Peyer's patch (tissue), 4 donors: ENCODE measurements at places on chromosomes 2 and 18. TPM values are rescaled to one million over a fixed set of nuclear protein-coding genes. Genes with fewer than 3 reads are reported as not detected.

DNA sequence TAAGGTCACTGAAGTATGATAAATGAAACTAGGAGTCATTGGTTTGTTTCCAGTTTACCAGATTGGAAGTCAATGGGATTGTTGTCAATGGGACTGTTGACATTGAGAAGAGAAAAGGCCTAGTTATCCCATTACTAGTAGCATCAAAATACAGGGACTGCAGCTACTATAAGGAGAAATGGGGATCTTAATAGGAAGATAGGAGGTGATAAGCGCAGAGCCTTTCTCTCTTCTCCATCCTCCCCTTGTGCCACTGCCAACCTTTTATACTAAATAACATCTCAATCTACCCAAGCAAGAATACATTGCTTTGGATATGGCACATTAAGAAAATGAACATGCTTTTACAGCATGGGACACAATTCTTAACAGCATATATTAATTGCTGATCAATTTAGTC is 10.5 kb upstream of the BBS5 start:
- no peaks in the 10 kb centered on the region for H3K27me3 ChIP-seq
- H3K36me3 ChIP-seq, result no peaks in the 10 kb centered on the region
- DNase-seq, result no peak
- H3K4me3 ChIP-seq, result no peak overlapping the region
- H3K4me1 ChIP-seq, result no peaks in the 10 kb centered on the region
- H3K27ac ChIP-seq, result no peak overlapping the region

DNA sequence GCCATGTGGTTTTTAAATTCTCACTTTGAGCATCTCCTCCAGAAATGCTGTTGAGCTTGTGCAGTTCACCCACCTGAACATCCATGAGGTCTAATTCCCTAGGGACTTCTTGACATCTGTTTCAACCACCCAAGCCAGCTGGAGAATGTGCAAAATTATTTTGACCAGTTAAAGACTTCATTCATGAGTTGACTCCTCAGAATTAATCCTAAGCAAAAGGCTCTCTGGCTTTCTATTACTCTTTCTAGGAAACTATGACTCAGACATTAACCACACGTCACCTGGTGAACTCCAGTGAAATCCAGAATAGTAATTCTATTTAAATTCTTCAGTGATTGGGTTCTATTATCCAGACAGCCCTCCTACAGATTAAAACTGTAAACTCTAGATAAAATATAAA is 247.5 kb downstream of the NBAS start:
- no peaks in the 10 kb centered on the region for H3K36me3 ChIP-seq
- no peaks in the 10 kb centered on the region for H3K4me1 ChIP-seq
- no peaks in the 10 kb centered on the region for H3K27me3 ChIP-seq

GRCh38 chr18:2893676-2894075 is 46.9 kb downstream of the EMILIN2 start:
- no peak for DNase-seq
- H3K27me3 ChIP-seq, result no peaks in the 10 kb centered on the region
- H3K4me1 ChIP-seq, result no peaks in the 10 kb centered on the region
- no peak overlapping the region for H3K4me3 ChIP-seq

- H3K4me3 ChIP-seq, result no peak overlapping the region
- H3K27ac ChIP-seq, result no peak overlapping the region
- no peaks in the 10 kb centered on the region for H3K36me3 ChIP-seq
- no peaks in the 10 kb centered on the region for H3K27me3 ChIP-seq
- no peak for DNase-seq
Measured at GRCh38 chr18:43563780-43564179, 286.5 kb upstream of the SYT4 start.

DNA sequence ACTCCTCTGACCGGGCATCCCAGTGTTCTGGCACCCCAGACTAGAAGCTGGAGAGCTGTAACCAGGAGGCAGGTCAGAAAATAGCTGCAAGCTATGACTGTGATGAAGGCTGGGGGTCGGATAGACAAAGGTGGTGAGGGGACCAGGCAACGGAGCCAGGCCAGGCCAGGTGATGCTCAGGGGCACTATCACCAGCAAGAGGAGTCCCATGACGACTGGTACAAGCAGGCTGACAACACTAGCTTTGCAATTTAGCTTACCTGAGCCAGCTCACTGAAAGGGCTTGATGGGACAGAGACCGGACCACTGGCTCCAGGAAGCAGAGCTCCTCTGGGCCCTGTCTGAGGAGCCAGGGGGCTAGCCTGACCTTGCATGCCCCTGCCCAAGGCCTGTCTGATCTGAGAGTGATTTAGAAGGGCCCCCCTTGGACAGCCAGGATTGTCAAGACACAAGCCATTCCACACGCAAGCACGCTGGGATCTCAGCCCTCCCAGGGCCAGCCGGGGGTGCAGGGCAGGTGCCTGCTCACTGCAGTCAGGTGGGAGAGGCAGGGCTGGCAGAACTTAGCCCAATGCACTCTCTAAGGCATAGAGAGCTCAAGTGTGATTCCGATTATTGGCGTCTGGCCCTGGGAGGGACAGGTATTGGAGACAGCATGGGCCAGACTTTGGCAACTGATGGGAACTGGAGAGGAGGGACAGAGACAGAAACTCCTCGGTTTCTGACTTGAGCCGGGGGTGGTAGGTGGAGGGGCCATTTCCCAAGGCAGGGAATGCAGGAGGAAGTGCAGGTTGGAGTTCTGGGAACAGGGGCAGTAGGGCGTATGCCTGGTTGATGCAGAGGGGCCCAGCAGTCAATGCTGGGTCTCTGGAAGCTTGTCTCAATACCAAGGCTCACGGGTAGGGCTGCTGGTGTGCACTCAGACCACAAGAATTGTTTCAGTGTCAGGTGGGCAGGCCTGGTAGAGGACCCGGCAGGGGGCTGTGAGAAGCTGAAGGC is 47.7 kb downstream of the MYO7B start:
- peak; percentile 34 for DNase-seq
- H3K27ac ChIP-seq, result no peak overlapping the region
- H3K27me3 ChIP-seq, result no peaks in the 10 kb centered on the region
- H3K4me3 ChIP-seq, result no peak overlapping the region
- no peaks in the 10 kb centered on the region for H3K4me1 ChIP-seq
- no peaks in the 10 kb centered on the region for H3K36me3 ChIP-seq

- no peak overlapping the region for H3K27ac ChIP-seq
- H3K4me1 ChIP-seq, result no peaks in the 10 kb centered on the region
- no peaks in the 10 kb centered on the region for H3K27me3 ChIP-seq
- no peak for DNase-seq
Measured at GRCh38 chr2:146777181-146777580, 1067.6 kb upstream of the ACVR2A start.

GRCh38 chr18:76524900-76525698 is 30.1 kb upstream of the ZNF516 start:
- H3K27ac ChIP-seq, result peak overlapping the region; percentile 52
- no peak for DNase-seq
- peak overlapping the region; percentile 34 for H3K4me3 ChIP-seq
- H3K36me3 ChIP-seq, result no peaks in the 10 kb centered on the region
- H3K4me1 ChIP-seq, result no peaks in the 10 kb centered on the region
- no peaks in the 10 kb centered on the region for H3K27me3 ChIP-seq

DNA sequence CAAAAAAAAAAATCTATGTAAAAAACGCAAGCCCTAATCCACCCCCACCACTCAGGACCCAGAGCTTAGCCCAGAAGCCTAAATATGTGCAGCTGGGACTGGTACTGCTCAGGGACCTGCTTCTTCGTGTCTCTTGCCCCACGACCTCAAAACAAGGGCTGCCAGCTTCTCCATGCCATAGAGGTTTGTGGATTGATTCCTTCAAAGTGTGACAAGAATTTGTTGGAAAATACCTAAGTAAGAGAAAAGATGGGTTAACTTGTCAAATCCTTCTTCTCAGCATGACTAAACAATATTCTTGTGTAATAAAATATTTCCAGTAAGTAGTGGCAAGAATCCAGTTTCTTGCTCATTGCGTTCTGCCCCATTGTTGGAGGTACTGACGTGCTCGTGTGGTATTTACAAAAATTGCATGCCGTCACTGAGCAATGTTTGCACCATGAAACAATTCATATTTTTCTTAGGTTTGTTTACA is 825 bp upstream of the SCYGR1 start:
- no peaks in the 10 kb centered on the region for H3K36me3 ChIP-seq
- H3K4me3 ChIP-seq, result no peak overlapping the region
- no peaks in the 10 kb centered on the region for H3K27me3 ChIP-seq
- no peak overlapping the region for H3K27ac ChIP-seq

DNA sequence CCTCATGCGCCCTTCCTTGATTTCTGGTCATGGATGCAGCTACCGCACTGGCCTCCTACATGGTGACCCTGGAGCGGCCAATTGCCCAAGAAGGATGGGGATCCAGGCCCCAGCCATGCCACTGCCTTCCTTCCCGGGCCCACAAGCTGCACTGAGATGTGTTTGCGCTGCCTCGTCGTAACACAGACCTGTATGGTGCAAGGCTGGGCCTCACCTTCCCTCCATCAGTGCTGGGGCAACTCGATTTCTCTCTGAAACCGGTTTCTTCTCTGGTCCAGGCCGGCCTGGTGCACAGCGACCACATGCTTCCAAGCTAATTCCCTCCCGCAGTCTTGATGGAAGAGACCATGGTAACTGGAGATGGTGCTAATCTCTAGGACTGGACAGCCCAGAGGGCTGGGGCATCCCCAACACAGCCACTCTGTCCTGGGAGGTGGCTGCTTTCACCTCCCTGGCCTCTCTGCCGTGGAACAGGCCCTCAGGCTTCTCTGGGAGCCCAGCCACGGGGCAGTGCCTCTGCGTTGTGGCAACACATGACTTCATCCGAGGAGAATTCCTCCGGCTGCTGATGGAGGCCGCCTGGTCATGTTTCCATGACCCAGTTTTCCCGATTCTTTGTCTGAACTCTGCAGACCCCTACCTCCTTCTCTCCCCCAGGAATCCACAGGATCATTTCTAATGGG is 184.2 kb downstream of the GLI2 start:
- no peaks in the 10 kb centered on the region for H3K27me3 ChIP-seq
- H3K27ac ChIP-seq, result no peak overlapping the region
- DNase-seq, result no peak
- H3K4me1 ChIP-seq, result no peaks in the 10 kb centered on the region
- no peak overlapping the region for H3K4me3 ChIP-seq

DNA sequence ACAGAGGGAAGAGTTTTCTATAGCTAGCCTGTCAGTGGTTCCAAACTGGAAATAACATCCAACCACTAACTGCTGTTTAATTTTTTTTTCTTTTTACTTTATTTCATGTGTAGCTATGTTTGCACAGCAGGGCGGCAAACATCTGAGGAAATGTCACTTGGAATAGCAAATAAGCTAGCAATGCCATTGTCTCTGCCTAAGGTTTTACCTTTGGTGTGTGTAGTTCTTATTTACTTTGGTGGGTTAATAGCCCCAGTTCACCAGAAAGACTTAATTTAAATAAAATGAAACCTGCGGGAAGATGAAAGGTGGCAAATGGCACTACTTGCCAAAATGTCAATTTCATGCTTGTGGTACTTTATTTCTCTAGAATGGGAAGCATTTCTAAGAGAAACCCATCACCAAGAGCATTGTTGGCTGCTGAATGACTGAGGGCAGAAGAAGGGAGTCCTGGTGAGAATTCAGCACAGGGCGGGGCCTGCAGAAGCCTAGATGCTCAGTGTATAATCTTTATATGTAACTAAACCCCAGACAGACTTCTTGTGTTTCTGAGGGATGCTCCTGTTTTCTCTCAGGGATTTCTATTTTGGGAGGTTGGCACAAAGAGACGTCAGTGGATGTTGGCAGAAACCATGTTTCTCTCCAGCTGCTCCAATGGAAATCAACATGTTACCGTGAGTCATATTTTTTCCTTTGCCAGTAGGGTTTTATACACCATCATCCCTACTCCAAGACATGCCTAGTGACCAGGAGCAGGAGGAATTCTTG is 300.4 kb upstream of the NT5C1B start:
- DNase-seq, result no peak
- H3K4me1 ChIP-seq, result no peaks in the 10 kb centered on the region
- no peak overlapping the region for H3K27ac ChIP-seq
- H3K4me3 ChIP-seq, result no peak overlapping the region
- H3K36me3 ChIP-seq, result no peaks in the 10 kb centered on the region

- no peak overlapping the region for H3K4me3 ChIP-seq
- H3K36me3 ChIP-seq, result no peaks in the 10 kb centered on the region
- H3K27ac ChIP-seq, result no peak overlapping the region
- no peak for DNase-seq
- H3K4me1 ChIP-seq, result peaks cover 4% of the 10 kb centered on the region
- no peaks in the 10 kb centered on the region for H3K27me3 ChIP-seq
Measured at GRCh38 chr18:34953212-34953611, 88.0 kb upstream of the MAPRE2 start.

DNA sequence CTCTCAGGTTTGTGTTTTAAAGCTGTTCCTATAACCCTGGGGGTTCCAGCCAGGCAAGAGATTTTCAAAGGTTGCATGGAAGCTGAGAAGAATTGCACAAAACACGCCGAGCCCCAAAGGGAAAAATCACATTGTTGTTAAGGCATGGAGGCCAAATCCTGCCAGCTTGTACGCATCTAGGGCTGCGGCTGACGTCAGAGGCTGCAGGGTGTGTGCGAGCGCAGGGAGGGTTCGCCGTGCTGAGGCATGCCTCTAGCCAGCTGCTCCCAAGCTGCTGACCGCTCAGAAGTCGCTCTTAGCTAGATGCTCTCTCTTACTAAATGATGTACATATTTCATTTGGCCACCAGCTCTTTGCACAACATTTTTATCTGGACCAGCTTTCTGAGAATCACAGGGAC is 191.8 kb downstream of the LPIN1 start:
- H3K4me1 ChIP-seq, result no peaks in the 10 kb centered on the region
- no peaks in the 10 kb centered on the region for H3K27me3 ChIP-seq
- peak; percentile 55 for DNase-seq
- no peaks in the 10 kb centered on the region for H3K36me3 ChIP-seq
- no peak overlapping the region for H3K4me3 ChIP-seq
- no peak overlapping the region for H3K27ac ChIP-seq

GRCh38 chr2:42951263-42951938 is 159.0 kb upstream of the HAAO start:
- no peak overlapping the region for H3K4me3 ChIP-seq
- peak overlapping the region; percentile 6 for H3K27ac ChIP-seq
- H3K36me3 ChIP-seq, result no peaks in the 10 kb centered on the region
- no peaks in the 10 kb centered on the region for H3K27me3 ChIP-seq
- peaks cover 4% of the 10 kb centered on the region for H3K4me1 ChIP-seq

DNA sequence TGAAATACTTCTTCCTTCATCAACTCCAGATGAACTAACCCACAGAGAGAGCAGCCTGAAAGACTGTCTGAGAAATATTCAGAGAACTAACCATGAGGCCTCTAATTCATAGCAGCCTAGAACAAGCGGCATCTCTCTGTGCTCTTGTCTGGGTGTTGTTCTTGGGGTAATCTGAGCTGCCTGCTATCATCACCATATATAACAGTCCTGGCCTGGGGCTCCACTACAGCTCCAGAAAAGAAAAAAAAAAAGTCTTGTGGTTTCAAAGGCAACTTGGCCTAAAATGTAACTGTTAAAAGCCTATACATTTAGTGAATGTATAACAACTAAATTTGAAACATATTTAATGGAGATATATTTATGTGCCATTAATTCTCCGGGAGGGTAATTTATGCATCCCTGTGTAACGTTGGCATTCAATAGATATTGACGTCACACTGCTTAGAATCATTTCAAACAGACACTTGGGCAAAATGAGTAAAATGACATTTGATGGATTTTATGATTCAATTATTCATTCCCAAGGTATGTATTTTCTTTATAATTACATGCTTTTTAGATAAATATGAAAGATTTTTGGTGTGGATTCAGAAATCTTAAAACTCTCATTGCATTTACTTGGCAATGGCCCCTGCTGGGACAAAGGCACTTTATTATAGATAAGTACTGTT is 294.3 kb downstream of the HRH4 start:
- H3K27me3 ChIP-seq, result no peaks in the 10 kb centered on the region
- H3K4me1 ChIP-seq, result no peaks in the 10 kb centered on the region
- H3K27ac ChIP-seq, result no peak overlapping the region
- DNase-seq, result no peak

GRCh38 chr2:186256540-186256939 is 229.5 kb upstream of the ZC3H15 start:
- H3K27me3 ChIP-seq, result no peaks in the 10 kb centered on the region
- no peaks in the 10 kb centered on the region for H3K4me1 ChIP-seq
- no peak overlapping the region for H3K4me3 ChIP-seq

The REG1B gene
- total RNA-seq, result 70.8 TPM

The LRRTM4 gene
- total RNA-seq, result not detected

The IL18RAP gene
- 6.8 TPM for total RNA-seq
